Upper lobe of left lung (tissue), 6 donors: ENCODE measurements at places on chromosomes 3 and 15.
A peak's percentile ranks its signal among the peaks of the same experiment; 100 is the strongest.

DNA sequence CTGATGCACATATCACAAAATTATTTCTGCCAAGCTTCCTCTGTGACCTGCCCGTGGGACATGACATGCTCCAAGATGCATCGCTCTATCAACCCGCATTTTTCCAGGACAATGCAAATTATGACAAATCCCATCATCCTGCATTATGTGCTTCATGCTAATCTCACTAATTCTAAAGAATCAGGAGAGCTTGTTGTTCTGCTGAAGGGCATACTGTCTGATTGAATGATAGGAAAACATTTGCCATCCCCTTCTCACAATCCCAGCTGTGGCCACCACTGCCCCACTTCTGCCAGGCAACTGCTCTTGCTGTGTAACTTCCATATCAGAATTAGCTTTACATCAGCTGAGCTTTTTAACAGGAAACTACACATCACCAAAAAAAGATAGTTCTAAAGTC, 203.5 kb upstream of the NANOGP8 start:
- no peak for DNase-seq

GRCh38 chr3:84440291-84440690, 518.5 kb upstream of the CADM2 start:
- DNase-seq, result no peak

- DNase-seq, result no peak
Measured at GRCh38 chr3:129783470-129783869, 110.0 kb downstream of the TMCC1 start.

DNA sequence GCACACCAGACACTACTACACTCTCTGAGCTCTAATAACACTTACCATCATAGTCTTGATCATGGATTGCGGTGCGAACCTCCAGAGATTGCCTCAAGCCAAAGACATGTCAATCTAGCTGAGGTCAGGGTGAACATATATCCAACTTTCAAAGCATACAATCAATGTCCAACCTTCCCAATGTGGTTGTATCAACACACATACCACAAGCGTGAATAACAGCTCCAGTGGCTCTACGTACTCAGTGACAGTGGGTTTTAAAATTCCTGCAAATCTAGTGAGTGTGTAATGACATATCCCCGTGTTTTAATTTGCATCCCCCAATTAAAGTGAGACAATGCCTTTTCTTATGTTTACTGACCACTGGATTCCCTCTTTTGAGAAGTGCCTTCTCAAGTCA, 29.6 kb downstream of the SFMBT1 start:
- DNase-seq, result no peak

DNA sequence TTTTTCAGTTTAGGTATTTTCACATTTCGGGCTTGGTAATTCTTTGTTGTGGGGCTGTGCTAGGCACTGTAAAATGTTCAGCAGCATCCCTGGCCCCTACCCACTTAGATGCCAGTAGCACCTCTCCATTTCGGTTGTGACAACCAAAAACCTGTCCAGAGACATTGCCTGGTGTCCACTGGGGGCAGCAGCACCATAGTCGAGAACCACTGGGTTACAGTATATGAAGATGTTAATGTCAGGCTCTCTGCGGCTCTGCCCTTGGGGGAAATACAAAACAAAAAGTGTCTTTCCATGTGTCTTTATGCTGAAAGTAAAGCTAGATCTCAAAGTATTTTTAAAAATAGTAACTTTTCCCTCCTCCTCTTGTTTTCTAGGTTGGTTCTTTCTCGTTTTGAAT, 177.2 kb downstream of the ITPR1 start:
- DNase-seq, result no peak

DNA sequence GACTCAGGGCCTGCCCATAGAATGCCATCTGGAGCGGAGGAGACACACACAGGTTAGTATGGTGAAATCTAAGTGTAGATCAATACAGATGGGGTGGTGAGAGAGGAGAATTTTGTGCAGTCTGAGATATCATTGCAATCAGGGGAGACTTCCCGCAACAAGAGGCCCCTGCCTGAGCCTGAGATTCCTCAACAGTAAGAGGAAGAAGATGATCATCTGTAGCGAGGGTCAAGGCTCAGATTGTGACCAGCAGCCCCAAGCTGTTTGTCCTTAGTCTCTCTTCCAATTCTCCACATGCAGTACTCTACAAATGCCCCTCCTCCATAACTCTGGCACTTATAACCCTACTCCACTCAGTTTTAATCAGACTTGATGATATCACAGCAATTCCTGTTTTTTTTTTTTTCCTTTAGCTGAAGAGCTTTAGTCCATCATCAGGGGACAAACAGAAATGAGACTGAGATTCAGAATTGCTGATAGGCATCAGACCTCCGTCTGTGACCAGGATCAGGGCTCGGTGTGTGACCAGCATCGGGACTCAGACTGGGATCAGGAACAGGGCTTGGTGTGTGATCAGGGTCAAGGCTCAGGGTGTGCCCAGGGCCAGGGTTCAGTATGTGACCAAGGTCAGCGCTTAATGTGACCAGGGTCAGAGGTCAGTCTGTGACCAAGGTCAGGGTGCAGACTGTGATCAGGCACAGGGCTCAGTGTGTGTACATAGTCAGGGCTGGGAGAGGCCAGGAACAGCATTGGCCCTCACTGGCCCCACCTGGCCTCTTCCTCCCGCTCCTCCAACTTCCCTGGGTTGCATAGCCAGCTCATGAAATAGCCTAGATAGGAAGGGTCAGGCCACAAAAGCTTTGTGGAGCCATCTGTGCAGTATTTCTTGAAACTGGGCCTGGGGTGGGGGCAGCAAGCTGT, 14.1 kb downstream of the LOXL1 start:
- no peak for DNase-seq

DNA sequence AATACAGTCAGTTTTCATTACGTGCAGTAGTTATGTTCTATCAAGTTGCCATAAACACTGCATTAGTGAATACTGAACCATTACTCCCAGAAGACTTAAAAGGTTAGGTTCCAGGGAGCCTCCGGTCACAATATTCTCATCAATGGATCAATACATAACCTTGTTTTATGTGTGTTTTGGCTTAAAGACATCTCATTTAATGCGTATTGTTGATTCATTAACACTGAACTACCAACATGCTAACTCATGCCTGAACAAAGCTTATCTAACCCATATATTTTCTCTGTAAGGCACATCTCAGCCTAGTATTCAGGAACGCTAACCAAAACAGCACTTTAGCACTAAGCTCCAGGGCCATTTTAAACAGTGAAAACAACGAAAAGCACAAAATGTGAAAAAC, 24.1 kb upstream of the NEDD4 start:
- DNase-seq, result no peak

- no peak for DNase-seq
Measured at GRCh38 chr15:25795712-25796111, 67.4 kb downstream of the ATP10A start.

- no peak for DNase-seq
Measured at GRCh38 chr3:141608438-141608837, 121.6 kb downstream of the RASA2 start.

DNA sequence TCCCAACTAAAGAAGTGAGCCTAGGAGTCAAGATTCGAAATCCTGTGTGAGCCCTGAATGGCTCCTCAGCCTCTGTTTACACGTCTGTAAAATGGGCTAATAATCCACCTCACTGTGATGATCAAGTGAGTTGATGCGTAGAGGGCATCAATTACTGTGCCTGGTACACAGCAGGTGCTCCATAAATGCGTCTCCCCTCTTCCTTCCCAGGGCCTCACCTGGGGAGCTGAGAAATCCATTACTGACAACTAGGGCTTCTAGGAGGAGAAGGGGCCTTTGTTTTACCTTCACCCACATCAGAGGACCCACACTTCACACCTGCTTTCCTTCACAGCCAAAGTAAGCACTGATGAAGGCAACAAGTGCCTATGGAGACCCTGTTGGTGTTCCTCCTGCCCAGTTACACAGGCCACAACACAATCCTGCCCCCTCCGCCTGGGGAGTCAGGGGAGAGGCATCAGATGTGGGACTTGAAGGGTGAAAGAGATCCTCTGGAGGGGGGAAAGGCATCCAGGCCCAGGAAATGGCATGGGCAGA, 1.4 kb downstream of the CIB2 start:
- DNase-seq, result no peak

DNA sequence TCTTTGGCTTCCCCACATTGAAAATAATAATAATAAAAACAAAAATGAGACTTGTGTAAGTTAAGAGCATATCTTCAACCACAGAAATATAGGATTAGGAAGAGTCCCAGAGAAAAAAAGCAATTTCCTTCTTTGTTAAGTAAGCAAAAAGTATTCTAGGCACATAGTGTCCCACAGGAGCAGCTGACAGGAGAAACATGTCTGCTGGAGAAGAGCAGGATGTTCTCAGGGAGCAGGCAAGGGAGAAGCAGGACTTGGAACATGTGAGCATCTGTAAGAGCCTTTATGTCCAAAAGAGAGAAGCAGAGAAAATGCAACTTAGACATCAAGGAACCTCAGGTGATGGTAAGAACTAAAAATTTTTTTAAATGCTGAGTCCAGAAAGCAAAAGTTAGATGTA, 39.0 kb downstream of the TTC23 start:
- no peak for DNase-seq

DNA sequence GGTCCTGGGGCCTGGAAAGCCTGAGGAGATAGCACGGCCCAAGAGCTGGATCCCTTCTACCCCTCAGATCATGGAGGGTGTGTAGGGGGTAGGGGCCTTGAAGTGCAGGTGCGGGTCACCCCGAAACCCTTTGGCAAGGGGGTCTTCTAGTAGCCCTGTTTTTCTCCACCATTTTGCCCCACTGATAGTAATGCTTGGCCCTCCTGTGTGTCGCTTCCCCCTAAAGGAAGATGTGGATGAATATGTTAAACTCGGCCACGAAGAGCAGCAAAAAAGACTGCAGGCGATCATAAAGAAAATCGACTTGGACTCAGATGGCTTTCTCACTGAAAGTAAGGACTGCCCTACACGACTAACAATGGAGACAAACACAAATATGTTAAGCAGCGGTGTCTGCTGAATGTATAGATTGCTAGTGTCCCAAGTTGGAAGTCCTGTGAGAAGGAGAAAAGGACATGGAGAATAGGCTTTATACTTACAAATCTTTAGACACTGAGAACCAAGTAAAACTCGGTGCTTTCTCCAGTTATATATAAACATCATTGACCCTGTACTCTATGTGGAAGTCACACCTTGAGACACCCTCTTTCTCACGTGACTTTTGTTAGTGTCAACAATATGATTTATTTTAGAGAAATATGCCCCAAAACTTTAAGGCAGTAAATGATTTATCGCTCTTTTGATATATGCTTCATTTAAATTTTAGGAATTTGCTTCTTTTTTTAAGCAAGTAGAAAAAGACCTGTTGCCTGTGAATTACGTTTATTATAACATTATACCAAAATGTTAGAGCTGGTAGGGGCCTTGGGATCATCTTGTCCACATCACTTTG, 802 bp downstream of the RCN2 start:
- no peak for DNase-seq

DNA sequence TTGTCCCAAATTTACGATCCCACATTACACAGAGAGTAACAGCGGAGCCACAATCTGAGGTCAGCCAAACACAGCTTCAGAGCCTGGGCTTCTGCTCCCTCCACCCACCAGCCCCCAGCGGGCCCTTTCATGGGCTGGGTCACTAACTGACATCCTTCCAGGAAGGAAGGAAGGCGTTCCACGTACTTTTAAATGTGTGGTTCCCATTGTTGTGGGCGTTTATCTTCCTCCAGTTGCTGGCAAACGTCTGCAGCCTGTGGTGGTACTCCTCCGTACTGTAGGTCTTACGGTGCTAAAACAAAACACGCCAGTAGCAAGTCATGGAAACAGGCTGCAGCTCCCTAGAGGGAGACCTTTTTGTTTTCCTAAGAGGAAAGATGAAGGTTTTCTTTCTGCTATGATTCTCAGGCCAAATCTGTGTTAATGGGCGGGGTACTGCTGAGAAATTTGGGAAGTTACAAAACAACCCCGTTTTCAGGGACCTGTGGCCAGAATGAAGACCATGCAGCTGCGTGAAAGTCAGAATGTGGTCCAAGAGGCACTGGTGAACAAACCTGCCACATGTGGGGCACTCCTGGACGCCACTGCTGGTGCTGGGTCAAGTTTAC, 7.6 kb downstream of the CTSH start:
- no peak for DNase-seq

GRCh38 chr3:27657871-27658270, 64.3 kb downstream of the EOMES start:
- DNase-seq, result no peak

DNA sequence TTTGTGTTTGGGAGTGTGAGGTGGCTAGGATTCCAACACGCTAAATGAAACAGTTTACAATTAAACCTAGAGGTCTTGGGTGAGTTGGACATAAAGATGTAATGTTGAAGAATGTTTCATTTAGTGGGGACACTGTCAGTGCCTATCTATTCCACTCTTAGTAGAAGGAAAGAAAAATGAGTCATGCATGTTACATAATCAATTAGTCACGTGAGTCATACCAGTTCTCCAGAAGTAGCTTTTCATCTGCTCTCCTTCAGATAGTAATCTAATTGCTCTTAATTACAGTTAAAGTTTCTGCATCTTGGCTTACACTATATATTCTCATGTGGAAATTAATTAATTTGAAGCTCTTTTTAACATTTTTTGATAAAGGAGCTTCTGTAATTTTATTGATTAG, 115.7 kb upstream of the P2RY1 start:
- DNase-seq, result no peak

- no peak for DNase-seq
Measured at GRCh38 chr3:126304704-126305103, 52.5 kb downstream of the KLF15 start.

GRCh38 chr3:50297384-50297775, 1.8 kb downstream of the HYAL3 start:
- no peak for DNase-seq

DNA sequence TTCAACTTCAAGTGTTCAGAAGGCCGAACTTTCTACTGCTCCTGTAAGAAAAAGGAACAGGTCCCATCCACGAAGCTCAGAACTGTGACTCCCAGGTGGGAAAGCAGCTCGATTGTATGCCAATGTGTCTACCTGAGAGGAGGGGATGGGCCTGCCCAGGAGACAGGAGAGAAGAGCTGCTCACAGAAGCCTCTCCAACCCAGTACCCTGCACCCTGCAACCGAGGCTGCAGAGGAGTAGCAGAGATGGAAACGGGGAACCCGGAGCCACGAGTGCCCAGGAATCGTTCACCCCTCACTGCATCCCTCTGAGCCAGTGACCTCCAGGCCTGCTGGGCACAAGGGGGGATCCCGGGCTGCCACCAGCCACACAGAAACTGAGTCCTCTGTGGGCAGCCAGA, 86.5 kb upstream of the PRR23E start:
- DNase-seq, result peak; percentile 14

DNA sequence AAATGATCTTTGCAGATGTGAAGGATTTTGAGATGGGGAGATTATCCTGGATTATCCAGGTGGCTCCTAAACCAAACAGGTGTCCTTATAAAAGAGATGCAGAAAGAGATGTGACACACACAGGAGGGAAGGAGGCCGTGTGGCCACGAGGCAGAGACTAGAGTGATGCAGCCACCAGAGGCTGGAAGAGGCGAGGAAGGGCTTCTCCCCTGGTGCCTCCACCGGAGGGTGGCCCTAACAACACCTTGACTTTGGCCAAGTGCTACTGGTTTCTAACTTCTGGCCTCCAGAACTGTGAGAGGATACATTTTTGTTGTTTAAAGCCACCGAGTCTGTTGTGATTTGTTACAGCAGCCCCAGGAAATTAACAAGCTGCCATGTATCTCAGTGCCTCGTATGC, 127.1 kb downstream of the ASB7 start:
- no peak for DNase-seq

GRCh38 chr15:41331833-41332193, 578 bp downstream of the OIP5 start:
- no peak for DNase-seq

GRCh38 chr3:184553385-184553784, 8.2 kb upstream of the EPHB3 start:
- DNase-seq, result no peak

- no peak for DNase-seq
Measured at GRCh38 chr3:41002104-41002503, 197.2 kb upstream of the CTNNB1 start.
